ENCODE measurements at places on chromosomes 11 and 22.

- no peak for DNase-seq
Observed at GRCh38 chr11:75981546-75981945, 166.5 kb downstream of the UVRAG start.

GRCh38 chr11:12295943-12296342 is 81.4 kb upstream of the PARVA start:
- no peak for DNase-seq

- DNase-seq, result no peak
Observed at GRCh38 chr11:45983471-45983845, 61.0 kb downstream of the LARGE2 start.

- DNase-seq, result no peak
Observed at GRCh38 chr22:50570861-50571260, 7.4 kb downstream of the CPT1B start.

DNA sequence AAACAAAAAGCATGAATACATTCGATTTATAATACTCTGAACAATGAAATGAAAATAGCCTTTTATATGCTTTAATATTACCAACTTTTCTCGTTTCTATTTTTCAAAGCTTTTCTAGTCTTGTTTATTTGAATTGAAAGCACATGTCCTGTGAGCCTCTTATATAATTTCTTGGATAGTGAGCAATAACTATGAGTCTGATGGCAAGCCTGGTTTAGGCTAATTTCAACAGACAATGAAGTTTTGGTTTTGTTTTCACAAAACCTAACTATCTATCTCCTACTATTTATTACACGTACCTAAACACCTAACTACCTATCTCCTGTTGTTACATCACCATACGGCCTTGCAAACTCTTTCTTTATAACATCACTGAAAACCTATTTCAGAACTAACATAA is 29.2 kb upstream of the CEP126 start:
- no peak for DNase-seq

- DNase-seq, result peak; percentile 18
Observed at GRCh38 chr22:48825802-48826520, 1001.7 kb downstream of the BRD1 start.

DNA sequence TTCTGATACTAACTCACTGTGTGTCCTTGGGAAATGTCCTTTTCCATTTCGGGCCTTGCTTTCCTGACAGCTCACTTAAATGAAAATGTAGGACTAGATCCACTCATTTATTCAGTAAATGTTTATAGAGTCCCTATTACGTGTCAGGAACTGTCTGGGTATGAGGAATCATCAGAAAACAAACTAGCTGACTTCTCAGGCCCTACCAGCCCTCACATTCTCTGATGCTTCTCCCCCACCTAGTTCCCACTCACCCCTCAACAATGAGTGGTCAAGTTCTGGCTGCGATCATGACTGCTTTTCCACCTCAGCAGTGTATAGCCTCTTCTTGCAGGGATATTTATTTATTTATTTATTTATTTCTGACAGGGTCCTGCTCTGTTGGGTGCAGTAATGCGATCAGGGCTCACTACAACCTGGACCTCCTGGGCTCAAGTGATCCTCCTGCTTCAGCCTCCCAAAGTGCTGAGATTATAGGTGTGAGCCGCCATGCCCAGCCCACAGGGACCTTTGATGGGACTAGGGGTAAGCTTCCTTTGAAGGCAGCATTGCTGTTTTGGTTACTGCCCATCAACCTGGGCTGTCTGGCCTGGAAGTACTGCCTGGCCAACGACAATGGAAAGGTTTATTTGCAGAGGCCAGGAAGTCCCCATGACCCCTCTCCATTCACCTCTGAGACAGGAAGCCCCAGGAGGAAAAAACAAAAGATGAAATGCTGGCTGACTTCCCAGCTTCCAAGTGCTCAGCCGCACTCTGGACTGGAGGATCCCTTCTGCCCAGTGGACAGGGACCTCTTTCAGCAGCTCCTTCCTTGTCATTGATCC is 33.1 kb upstream of the POLD3 start:
- DNase-seq, result no peak

DNA sequence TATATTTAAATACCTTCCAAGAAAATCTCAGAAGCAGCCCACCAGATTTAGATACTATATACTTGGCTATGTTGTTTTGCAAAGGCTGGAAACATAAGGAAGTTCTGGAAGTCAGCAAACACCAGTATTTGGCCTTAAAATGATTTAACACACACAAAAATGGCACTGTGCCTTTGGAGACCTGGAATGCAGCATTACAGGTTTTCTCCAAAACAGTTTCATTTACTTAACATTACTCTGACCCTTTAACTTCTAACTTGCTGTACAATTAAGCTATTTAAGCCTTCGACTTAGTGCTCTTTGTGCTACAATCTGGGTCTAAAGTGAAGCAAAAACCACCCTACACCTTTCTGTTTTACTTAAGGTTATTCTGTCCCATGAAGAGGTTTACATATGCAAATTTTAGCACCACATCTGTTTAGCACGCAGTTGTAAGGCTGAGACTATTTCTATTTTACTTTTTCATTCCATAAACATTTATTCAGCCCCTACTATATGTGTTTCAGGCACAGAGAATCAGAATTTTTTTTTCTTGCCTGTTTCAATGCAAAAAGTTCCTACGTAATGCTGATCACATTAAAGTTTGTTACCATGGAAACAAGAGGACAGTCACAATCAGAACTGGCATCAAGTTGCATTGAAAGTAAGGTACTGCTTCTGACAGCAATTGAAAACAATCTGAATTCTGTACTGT is 70.3 kb downstream of the MAML2 start:
- DNase-seq, result no peak

DNA sequence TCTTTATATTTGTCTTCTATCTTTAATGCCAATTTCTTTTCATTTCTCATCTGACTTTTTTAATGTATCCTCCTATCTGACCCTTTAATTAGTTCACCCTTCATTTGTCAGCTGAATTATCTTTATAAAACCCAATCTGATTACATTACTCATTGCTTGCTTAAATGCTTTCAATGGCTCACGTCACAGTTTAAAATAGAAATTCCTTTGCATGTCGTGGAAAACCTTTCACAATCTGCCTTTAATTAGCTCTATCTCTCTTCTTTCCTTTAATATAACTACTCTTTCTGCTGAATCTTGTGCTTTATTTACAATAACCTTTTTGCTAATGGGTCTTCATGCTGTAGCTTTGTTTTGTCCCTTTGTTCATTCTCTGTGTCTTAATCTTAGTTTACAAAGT is 125.7 kb downstream of the DYNC2H1 start:
- no peak for DNase-seq
